Activated naive CD4-positive, alpha-beta T cell treated with Interleukin-2 at 50 U/mL for 16 hours (primary cell): ENCODE measurements at places on chromosomes 2 and 18.

- DNase-seq: no peak
These were observed 495.6 kb downstream of the NYAP2 start for GRCh38 chr2:225895126-225895525.

DNA sequence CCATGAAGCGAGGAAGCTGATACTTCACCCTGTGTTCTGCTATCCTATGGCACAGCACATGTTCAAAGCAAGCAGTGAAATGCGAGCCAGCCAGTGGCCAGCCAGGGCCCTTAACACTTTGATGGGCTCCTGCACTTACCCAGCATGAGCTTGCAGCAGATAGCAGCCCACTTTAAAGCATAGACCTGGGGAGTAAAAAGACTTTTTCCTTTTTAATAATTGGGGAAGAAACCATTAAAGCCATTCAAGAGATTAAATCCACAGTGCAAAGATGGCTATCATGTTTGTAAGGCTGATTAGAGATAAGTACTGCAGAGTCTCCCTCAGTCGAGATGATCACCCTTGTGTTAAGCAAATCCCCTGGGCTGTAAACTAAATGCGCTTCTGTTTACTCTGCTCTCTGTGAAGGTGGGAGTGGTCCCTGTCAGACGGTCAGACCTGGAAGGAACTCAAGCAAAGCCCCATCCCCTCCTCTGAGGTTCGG is 15.7 kb downstream of the CCBE1 start:
- DNase-seq: no peak

DNA sequence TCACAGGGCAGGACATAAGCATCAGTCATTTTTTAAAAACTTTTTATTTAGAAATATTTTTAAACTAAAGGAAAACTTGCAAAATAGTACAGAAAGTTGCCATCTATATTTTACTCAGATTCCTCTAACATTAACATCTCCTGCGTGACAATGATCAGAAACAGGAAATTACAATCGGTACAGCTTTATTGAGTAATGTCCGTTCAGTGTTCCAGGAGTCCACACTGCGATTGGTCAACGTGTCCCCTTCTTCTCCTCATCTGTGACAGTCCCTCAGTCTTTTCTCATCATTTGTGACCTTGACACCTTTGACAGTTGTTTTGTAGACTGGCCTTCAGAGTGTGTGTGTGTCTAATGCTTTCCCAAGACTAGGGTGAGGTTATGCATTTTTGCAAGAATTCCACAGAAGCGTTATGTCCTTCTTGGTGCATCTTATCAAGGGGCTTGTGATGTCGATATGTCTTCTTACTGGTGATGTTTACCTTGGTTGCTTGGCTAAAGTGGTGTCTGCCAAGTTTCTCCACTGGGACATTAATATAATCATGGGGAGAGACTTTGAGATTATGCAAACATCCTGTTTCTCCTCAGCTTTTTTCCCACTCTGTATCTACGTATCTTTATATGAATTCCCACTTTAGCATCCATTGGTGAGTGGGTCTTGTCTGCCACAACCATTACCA is 21.4 kb upstream of the TMEM177 start:
- DNase-seq: no peak

- DNase-seq: no peak
These were observed 5.4 kb upstream of the KCNE4 start for GRCh38 chr2:223046470-223047040.

DNA sequence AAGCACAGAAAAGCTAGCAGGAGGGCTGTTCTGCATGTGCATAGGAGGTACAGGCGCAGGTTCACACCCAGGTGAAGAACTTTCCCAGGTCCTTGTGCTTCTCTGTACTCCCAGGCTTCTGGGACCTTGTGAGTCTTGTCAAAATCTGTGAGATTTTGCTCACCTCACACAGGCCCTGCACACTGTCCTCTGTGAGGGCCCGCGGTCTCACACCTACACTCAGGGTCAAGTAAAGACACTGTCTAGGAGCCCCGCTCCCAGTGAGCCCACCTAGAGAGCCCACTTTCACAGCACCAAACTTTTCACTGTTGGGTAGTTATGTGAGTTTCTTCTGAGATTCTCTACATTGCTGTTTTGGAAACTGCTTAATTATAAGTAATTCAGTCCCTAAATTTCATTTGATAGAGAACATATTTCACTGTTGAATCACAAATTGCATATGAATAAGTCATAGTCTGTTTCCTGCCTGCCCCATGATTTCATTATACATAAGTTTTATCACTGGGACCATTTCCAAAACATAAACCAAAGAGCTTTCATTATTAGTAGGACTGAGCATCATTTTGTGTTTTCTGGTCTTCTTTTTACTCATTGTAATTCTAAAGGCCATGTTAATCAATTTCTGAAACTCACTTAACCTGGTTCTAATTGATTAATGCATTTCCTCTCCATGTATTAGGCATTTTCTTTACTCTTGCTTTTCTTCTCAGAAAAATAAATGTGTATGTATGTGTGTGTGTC is 234.2 kb upstream of the SPOPL start:
- no peak for DNase-seq

GRCh38 chr2:180690611-180691010 is 289.8 kb upstream of the UBE2E3 start:
- no peak for DNase-seq

DNA sequence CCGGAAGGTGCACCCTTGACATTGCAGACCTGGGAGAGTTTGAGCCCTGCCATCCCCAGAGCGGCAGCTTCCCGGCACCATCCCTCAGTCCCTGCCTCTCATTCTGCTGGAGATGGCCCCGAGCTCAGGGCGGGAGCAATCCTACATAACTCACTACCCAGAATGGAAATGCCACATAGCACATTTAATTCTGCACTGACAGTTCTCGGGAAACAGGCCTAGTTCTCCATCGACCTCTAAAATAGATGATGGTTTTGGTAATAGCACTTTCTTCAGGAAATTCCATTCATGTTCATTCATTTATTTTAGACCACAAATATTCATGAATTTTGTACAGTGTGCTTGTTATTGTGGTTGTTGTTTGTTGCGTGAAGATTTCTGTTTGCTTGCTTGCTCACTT is 92.9 kb upstream of the SLC14A2 start:
- DNase-seq: no peak

DNA sequence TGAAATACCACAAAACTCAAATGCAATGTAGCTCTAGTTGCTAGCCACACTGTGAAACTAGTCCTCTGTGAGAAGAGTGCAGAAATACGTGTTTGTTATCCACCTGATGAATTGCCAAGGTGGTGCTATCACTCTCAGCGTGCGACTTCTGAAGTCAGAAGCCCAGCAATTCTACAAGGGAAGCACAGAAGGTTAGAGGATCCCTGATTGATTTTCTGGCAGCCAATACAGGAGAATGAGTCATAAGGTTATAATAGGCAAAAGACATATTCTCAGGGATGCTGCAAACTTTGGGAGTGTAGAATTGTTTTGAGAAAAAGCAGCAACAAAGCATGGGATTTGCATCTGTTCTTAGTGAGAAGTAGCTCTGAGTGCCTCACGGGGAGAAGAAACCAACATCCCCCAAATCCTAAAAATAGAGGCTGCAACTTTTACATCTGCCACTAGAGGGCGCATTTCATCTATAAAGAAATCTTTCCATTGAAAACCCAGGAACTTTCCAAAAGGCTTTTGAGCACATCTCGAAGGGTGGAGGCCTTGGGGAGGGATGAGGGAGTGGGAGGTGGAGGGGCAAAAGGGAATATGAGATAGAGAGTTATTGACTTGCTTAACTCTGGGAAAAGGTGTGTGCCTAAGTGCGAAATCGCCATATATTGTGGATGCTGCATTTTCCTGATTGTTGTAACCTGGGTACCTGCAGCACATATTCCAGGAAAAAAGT is 78.0 kb downstream of the TMEM182 start:
- no peak for DNase-seq

DNA sequence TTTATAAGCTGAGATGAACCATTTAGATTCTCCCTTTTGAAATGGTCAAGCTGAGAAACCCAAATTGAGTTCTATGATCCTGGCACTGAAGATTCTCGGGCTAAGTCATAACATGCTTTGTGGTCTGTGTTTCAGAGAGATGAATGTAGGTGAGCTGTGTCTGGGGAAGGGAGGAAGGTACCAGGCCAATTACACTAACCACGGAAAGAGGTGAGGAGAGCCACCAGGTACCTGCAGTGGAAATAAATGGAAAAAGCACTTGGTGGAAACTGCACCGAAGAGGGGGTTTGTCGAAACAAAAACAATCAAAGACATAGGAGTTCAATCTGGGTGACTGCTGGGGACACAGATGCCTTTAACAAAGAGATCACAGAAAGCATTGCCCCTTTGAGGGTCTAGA is 963 bp upstream of the MRPL44 start:
- DNase-seq: no peak

DNA sequence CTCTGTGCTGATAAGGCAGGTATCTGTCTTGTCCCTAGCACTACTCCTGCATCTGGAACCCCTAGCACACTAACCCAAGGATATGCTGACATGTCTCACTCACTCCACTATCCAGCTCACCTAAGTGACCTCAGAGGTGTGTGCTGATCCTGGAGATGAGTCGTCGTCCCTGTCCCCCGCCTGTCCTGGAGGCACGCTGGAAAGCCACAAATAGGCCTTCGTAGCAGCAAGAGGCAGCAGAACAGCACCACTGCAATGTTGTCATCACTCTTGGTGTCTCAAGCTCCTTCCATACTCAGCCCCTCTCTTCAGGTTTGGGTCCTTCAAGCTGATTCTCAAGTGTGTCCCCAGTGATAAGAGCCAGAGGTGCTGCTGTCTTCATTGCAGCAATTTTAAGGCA is 73.0 kb upstream of the ITGA6 start:
- DNase-seq: no peak

GRCh38 chr2:236646871-236647270 is 77.2 kb downstream of the ACKR3 start:
- no peak for DNase-seq

GRCh38 chr2:54772110-54772509 is 48.6 kb downstream of the EML6 start:
- DNase-seq: no peak

GRCh38 chr2:149657401-149658040 is 69.9 kb upstream of the MMADHC start:
- no peak for DNase-seq

- DNase-seq: no peak
These were observed 102.2 kb upstream of the FZD5 start for GRCh38 chr2:207871911-207872310.

DNA sequence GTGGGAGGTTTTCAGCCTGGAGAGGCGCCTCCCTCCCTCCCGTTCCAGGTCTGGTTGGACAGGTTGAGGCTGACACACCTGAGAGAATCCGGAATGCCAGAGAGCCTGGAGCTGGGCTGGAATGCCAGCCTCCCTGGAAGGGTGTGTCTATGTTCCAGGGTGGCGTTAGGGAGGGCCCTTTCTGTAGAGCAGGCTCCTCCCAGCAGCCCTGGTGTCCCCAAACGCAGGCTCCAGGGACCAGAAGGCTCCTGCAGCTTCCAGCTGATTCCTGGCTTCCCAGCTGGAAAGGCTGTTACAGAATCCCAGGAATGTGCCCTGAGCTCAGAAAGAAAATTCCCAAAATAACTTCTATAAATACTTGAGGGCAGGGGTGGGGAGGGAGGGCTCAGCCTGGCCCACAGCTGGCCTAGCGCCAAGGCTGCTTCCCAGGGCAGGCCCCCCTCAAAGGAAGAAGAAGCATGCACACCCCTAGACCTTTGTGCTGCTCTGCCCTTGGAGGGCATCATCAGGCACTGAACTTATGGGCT is 85.4 kb downstream of the STPG4 start:
- no peak for DNase-seq
